BJ (cell line): ENCODE measurements at places on chromosomes 6 and 20.

- no peak for DNase-seq
Measured at GRCh38 chr6:87982134-87982533, 65.5 kb upstream of the SPACA1 start.

GRCh38 chr20:60242836-60243505 is 284.7 kb downstream of the CDH26 start:
- DNase-seq = peak; percentile 20

DNA sequence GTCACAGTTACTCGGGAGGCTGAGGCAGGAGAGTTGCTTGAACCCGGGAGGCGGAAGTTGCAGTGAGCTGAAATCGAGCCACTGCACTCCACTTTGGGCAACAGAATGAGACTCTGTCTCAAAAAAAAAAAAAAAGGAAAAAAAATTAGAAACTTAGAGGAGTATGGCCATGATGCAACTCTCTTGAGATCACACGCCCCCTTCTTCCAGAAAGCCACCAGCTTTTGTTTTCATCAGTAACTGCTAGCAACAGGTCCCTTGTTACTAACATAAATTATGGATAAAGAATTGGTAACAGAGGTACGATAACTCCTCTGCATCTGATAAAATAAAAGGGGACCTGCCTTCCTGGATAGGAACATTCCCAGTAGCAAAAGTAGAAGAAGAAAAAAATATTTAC is 308.2 kb downstream of the CD83 start:
- no peak for DNase-seq

DNA sequence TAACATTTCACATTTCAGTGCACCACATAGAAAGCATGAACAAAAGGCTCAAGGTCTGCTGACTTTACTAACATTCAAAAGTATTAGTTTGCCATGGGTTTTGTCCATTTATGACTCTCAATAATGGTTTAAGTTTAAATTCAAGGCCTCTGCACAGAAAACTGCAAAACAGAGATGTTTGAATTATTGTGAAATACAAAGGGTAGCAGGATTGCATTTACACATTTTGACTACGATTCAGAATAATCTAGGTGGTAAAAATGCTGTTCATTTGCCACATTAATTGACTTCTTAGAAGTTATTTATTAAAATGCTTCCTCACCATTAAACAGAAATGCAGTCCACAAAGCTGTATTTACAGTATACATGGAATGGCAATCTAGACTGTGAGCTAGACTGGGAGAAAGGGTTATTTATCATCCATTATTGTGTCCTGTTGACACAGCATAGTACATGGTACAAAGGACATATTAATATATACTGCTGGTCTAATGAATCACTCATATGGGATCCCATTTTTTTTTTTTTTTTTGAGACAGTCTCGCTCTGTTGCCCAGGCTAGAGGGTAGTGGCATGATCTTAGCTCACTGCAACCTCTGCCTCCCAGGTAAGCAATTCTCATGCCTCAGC is 18.0 kb downstream of the USP49 start:
- no peak for DNase-seq
